ENCODE measurements at places on chromosomes 5 and 9.

DNA sequence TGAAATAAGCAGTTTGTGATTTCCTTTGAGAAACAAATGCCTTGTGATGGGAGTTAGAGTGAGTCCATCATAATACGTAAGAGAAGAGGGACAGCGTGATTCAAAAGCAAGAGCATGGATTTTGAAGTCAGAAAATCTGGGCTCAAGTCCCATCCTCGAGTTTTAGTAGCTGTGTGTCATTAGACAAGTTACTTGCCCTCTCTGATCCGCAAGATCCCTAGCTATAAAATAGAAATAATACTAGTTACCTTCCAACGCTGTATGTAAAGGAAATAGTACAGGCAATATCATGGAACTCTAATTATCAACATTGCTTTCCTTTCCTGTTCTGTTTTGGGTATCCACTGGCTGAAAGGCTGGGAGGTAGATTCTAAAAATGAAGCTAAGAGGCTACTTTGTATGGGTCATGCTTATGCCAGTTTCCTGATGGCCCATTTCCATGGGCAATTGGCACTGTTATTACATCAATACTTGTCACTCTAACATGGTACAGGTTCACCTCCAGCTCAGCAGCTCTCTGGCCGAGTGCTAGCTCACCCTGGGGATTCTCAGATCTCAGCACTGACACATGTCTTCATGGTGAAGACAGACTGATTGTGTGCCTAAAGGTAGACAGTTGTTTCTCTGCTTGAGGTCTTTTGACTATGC, 241.7 kb upstream of the KLF4 start:
- no peak for DNase-seq

GRCh38 chr9:115207003-115207836, 89.3 kb upstream of the TNC start:
- peak; percentile 34 for DNase-seq

GRCh38 chr5:15573590-15573989, 73.6 kb downstream of the FBXL7 start:
- no peak for DNase-seq

GRCh38 chr9:18268381-18268780, 205.6 kb upstream of the ADAMTSL1 start:
- DNase-seq, result no peak

DNA sequence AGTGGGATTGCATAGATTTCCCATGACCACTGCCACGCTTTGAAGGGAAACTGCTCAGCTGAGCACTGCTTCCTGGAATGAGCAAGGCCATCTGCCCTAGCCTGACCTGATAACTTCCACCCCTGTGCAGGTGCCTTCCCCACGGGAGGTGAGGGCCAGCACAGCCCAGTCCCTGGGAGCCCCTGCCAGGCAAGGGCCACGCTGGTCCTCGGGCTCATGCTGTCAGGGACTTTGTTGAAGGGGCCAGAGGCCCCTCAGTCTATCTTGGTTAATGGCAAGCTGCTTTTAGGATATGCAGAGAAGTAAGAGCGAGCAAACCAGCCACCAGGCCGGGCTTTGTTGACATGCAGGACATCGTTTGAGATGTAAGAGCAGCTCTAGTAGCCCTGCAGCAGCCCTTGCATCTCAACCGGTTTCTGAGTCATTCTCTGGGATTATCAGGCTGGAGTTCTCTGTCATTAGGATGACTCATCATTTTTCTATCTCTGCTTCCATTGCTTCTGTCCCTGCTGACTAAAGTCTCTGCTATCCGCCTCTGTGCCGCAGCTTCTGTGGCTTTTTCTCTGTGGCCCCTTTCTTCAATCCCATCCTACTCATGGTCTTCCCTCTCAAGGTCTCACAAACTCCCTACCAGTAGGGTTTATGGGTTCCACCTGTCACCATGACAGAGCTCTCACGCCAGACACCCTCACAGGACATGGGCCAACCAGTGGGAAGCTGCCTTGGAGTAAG, 30.6 kb upstream of the IQGAP2 start:
- no peak for DNase-seq

DNA sequence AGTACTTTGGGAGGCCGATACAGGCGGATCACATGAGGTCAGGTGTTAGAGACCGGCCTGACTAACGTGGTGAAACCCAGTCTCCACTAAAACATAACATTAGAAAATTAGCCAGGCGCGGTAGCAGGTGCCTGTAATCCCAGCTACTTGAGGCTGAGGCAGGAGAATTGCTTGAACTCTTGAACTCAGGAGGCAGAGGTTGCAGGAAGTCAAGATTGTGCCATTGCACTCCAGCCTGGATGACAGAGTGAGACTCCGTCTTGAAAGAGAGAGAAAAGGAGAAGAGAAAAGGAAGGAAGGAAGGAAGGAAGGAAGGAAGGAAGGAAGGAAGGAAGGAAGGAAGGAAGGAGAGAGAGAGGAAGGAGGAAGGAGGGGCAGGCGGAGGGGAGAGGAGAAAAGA, 45.1 kb downstream of the MYO10 start:
- DNase-seq, result no peak

DNA sequence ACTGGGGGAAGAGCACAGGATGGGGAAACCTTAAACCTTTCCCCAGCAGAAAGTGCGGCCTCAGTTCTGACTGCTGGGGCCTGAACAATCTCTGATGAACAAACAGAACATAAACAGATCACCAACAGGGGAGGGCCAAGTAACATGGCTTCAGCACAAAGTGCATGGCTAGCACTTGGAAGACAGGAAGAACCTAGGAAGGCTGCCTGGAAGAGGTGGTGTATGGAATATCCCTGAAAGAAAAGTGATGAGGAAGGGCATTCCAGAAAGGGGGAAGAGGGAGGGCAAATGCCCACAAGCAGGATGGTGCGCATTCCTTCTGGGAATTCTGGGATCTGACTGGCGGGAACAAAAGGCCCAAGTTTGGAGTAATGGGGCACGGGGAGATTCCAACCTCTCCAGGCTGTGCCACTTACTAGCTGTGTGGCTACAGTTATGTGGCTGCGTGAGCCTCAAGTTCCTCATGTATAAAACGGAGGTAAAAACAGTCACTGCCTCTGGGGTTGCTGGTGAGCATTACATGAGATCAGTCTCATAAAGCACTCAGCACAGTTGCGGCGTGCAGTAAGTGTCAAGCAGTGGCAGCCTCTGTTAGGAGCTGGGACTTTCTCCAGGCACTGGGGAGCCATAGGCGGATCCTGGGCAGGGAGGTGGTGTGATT, 1.6 kb downstream of the PDGFRB start:
- no peak for DNase-seq

DNA sequence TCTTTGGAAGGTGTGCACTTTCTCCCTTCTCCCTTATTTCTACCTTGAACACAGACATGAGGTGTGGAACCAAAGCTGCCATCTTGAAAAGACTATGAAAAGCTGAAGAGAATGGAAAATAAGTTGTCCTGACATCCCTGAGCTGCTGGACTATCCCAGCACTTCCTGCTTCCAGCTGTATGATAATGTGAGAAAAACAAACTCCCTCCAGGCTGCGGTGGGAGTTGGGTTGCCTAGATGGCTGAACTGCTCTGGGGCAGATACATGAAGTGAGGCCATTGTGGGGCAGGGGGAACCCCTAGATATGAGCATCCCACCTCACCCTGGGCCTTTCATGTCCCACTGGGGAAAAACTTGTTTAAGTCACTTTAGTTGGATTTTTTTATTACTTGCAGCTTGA, 82.4 kb downstream of the BOD1 start:
- no peak for DNase-seq

DNA sequence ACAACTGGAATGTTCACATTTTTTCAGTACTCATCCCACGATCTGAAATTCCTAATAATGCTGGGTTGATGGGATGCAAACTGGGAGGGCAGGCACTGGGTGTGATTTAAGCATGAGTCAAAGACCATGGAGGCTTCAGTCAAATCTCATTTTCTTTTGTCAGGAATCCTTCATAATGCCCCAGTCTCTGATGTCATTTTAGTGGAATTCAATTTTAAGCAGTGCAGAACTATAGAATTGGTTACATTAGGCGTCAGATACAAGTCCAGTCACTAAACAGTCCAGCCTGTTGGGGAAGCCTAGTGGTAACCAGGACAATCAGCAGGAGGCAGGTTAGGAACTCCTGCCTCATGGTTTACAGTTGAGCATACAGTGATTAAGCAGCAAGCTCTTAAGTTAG, 41.0 kb upstream of the TMEM215 start:
- no peak for DNase-seq

GRCh38 chr5:96758621-96759020, 49.1 kb downstream of the ERAP1 start:
- DNase-seq, result no peak

- DNase-seq, result no peak
Observed at GRCh38 chr9:133539991-133540697, 5.6 kb downstream of the ADAMTSL2 start.

DNA sequence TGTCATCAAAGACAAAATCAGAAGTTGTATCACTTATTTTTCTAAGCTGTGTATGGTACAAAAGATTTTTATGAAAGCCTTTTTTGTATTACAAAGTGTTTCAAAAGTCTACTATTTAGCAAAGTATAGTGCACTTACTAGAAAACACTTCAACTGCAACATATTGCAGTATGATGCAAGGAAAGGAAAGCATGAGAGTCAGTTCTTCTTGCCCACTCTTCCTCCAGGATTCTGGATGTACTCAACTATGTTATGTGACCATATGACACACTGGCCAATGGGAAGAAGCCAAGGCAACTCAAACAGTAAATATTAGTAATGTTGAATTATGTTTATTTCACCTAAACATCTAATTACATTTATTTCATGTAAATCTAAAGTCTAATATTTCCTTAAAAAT, 49.5 kb upstream of the TYRP1 start:
- DNase-seq, result no peak

GRCh38 chr9:19976226-19976625, 187.4 kb upstream of the SLC24A2 start:
- peak; percentile 47 for DNase-seq
